ENCODE measurements at places on chromosomes 16 and 17. TPM values are rescaled to one million over a fixed set of nuclear protein-coding genes. Genes with fewer than 3 reads are reported as not detected.

ASPHD1 gene
- polyA plus RNA-seq, result 0.14 TPM

EFNB3 gene
- polyA plus RNA-seq, result 0.59 TPM

ARSG gene
- 2.8 TPM for polyA plus RNA-seq

BAIAP3 gene
- polyA plus RNA-seq, result 1.6 TPM

KRT20 gene
- 0.14 TPM for polyA plus RNA-seq

ST6GALNAC2 gene
- 4.2 TPM for polyA plus RNA-seq

FOXF1 gene
- 0.84 TPM for polyA plus RNA-seq

CHD9NB gene
- 0.77 TPM for polyA plus RNA-seq

TEX19 gene
- not detected for polyA plus RNA-seq

MYH1 gene
- not detected for polyA plus RNA-seq

PRR15L gene
- polyA plus RNA-seq, result not detected

KCNH6 gene
- not detected for polyA plus RNA-seq

CA7 gene
- not detected for polyA plus RNA-seq

ARMC7 gene
- 7.7 TPM for polyA plus RNA-seq

ZNHIT3 gene
- polyA plus RNA-seq, result 32.3 TPM

DOC2A gene
- polyA plus RNA-seq, result 0.77 TPM

TPSAB1 gene
- polyA plus RNA-seq, result 1.2 TPM

CDRT4 gene
- 2.7 TPM for polyA plus RNA-seq

TNP2 gene
- polyA plus RNA-seq, result not detected

C16orf96 gene
- 0.02 TPM for polyA plus RNA-seq

CSF3 gene
- 0.97 TPM for polyA plus RNA-seq

TP53TG3C gene
- not detected for polyA plus RNA-seq

KRTAP4-1 gene
- polyA plus RNA-seq, result not detected

SPNS3 gene
- polyA plus RNA-seq, result 0.23 TPM

OTOP2 gene
- polyA plus RNA-seq, result not detected

PDE6G gene
- not detected for polyA plus RNA-seq

MT1M gene
- polyA plus RNA-seq, result 18.0 TPM

KRTAP9-8 gene
- polyA plus RNA-seq, result not detected

All from right cardiac atrium (tissue), 5 donors.